Activated CD4-positive, alpha-beta T cell treated with anti-CD3 and anti-CD28 coated beads for 1 hour (primary cell): ENCODE measurements at places on chromosomes 11 and 22.
A peak's percentile ranks its signal among the peaks of the same experiment; 100 is the strongest.

DNA sequence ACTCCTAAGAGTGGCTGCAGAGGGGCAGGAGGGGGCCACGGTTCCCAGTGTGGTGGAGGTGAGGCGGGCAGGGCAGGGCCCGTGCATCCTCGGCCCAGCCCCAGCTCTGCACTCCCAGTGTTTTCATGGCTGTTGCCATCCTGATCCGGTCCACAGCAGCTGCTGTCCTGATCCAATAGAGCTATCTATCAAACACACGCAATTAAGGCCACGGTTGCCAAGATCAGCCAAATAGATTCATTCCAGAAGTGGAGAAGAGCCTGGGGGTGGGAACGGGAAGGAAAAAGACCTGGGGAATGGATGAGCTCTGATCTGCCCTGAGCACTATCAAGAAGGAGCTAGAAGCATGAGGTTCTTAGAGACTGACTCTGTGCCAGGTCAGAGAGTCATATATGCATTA lies 160.9 kb upstream of the SYT13 start:
- no peak for DNase-seq

- no peak for DNase-seq
Measured at GRCh38 chr22:28935713-28936112, 52.3 kb downstream of the ZNRF3 start.

GRCh38 chr11:65383778-65384177 lies 1.3 kb upstream of the SLC25A45 start:
- DNase-seq = no peak

GRCh38 chr22:30470655-30471054 lies 1.2 kb downstream of the SEC14L3 start:
- DNase-seq = no peak

GRCh38 chr22:36738416-36739020 lies 35.0 kb upstream of the CACNG2 start:
- DNase-seq = no peak

DNA sequence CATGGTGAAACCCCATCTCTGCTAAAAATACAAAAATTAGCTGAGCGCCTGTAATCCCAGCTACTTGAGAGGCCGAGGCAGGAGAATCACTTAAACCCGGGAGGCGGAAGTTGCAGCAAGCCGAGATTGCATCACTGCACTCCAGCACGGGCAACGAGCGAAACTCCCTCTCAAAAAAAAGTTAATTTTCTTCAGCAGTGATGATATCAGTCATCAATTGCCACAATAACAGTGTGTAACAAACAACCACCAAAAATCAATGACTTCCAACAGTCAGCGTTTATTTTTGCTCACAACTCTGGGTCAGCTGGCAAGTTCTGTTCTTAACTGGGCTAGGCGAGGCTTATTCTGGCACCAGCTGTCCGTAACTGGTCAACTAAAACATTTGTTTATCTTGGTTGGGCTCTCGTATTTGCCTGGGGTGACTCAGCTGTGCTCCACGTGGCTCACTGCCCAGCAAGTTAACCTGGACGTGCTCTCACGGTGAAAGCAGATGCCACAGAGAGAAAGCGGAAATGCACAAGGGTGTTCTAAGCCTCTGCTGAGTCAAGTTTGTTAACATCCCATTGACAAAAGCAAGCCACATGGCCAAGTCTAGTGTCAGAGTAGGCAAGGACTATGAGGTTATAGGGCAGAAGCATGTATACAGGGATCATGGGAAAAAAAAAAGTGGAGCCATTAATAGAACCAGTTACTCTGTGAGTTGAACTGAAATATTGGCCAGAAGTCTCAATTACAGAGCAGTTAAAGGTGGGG lies 52.1 kb downstream of the LHFPL7 start:
- no peak for DNase-seq

DNA sequence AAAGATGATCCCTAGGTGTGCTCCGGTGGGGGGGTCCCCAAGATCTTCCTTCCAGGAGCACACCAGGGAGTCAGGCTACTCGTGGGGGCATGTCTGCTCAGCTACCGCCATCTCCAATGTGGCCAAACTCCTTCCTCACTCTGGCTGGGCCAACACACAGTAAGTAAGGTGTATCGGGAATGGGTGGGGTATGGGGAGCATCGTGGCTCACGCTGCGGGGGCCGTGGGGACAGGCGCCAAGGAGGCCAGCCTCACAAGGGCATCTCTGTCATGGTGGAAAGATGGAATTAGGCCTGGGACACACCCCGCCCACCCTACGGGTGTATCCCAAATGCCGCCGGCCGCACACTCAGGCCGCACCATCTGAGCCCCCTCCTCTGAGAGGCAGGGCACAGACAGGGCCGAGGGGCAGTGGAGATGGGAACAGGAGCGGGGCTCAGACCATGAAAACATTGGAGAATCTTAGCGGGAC lies 8.3 kb downstream of the IGF2 start:
- DNase-seq = no peak

- no peak for DNase-seq
Measured at GRCh38 chr11:34416766-34417165, 22.0 kb upstream of the CAT start.

GRCh38 chr11:106848526-106848925 lies 169.8 kb downstream of the GUCY1A2 start:
- DNase-seq = no peak

DNA sequence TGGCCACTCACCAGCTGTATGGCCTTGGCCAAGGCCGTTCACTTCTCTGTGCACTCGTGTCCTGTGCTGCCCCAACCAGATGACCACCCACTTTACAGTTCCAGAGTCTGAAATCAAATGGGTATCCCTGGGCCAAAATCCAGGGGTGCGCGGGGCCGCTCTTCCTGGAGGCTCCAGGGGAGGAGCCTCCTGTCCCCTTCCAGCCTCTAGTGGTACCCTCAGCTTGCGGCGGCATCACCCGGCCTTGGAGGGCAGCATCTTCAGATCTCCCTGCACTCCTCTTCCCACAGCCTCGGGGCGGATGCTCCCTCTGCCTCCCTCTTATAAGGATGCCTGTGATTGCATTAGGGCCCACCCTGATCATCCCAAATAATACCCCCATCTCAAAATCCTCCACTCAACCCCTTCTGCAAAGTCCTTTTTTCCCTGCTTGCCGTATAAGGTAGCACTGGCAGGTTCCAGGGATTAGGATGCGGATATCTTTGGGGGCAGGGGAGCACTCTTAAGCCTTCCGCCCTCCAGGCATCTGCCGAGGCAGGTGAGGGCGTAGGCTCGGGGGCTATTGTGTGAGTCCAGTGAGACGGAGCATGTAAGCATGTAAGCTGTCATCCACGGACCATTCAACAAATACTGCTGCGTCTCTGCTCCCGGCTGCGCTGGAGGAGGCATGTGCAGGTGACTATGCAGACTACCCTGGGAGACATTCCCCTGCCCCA lies 24.4 kb upstream of the SHISAL1 start:
- no peak for DNase-seq

DNA sequence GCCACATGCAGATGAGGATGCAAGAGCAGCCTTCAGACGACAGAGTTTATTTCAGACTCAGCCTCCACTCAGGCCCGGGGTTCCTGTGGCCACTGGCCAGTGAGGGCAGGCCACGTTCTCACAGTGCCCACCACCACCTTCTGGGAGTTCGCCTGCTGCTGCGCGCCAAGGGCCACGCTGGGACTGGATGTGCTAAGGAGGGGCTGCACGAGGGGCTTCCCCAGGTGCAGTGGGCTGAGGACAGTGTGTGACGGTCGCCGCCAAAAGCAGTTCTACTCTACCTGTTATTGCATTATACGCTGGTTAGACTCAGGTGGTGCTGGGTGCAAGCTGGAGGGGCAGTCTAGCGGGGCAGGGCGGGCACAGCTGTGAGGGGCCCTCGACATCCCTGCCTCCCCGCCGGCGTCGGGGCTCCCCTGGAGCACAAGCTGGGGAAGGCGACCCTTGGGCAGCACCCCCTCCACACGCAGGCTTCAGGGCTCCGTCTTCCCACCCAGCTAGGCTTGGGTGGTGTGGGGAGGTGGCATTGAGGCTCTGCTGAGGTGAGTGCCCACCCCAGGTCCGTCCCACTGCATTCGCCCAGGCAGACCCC lies 2.7 kb downstream of the CEND1 start:
- no peak for DNase-seq

DNA sequence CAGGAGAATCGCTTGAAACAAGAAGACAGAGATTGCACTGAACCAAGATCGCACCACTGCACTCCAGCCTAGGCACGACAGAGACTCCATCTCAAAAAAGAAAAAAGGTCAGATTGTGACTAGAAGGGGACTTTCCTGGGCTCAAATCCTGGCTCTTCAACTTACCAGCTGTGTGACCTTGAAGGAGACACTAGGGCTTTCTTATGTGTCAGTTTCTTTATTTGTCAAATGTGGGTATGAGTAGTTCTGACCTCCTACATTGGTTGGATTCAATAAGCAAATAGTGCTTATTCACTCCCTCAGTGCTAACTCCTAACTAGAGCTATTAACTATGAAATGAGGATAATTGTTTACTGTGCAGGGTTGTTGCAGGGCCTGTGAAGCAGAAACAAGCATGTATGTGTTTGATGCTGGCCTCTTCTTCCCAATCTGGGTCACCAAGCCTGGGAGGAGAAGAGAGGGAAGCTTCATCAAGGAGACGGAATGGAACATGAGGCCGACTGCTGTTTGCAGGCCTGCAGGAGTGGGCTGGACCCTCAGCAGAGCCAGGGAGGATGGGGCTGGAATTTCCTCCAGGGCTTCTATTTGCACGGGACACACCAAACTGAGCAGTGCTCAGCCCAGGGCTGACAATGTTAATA lies 22.5 kb downstream of the RHOD start:
- DNase-seq = no peak

- DNase-seq = no peak
Measured at GRCh38 chr11:108302121-108302785, 79.4 kb downstream of the ATM start.

- DNase-seq = no peak
Measured at GRCh38 chr22:17927062-17927461, 97.3 kb downstream of the MICAL3 start.

DNA sequence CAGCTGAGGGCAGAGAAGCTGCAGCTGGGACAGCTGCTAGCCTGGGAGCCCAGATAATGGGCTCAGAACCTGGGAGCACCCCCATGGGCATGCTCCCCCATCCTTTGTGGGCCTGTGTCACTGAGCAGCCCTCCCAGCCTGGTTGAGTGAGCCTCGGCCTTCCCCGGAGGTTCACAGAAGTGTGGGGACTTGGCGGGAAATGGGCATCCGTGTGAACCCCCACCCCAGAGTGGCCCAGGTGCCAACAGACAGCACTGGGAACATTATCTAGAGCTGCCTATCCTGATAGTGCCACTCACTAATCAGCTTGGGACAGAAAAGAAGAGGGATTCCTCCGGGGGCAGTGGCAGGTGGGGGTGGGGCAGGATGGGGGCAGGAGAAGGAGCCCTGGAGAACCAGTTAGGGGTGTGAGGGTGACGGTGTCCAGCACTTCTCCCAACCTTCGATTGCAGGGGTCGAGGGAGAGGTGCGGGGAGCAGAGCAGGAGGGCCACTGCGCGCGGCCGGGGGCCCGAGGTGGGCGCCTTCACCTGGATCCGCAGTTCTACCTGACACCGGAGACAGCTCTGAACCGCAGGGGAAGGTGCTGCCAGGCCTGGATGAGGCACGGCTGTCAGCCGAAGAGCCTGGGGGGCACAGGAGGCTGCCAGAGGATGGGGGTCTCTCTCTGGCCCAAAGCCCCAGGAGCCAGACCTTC lies 33.1 kb downstream of the FLRT1 start:
- DNase-seq = no peak

- peak; percentile 53 for DNase-seq
Measured at GRCh38 chr11:64900263-64900678, 16.7 kb downstream of the ATG2A start.

GRCh38 chr11:14418801-14419417 lies 59.9 kb upstream of the RRAS2 start:
- DNase-seq = no peak

DNA sequence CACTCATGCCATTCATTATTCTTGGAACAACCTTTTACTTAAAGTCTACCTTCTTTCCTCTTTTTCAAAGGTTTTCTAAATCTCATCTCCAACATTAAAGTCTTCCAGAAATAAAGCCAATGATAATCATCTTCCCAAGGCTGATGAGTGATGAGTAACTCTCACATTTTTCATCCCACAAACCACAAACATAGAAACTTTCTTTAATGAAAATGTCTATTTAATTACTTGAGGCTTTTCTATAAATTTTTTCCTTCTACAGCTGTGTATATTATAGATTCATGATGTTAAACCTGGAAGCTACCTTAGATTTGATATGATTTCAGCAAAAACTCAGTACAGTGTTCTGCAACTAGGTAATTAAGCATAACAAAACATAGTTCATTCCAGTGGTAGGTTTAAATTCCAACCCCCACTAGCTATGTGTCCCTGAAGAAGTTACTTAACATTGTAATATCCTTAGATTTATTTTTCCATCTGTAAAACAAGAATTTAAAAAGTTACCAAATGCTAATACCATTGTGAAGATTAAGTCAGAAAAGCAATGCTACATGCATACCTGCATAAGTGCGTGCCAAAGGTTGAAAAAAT lies 845.4 kb downstream of the KCNA4 start:
- DNase-seq = no peak

DNA sequence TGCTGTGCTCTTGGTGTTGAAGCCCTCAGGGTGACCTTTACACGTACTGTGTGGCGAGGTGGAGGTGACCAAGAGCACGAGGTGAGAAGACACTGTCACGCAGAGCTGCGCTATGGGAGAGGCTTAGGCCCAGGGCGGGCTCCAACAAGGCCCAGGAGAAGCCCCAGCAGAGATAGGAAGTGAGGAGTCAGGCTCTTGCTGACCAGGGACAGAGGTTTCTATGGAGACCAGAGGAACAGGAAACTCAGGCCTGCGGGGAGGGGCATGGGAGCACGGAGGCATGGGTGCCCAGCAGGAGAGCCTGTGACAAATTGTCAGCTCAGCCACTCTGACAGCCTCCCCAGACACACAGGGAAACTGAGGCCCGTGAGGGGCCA lies 15.8 kb downstream of the DGKZ start:
- no peak for DNase-seq

DNA sequence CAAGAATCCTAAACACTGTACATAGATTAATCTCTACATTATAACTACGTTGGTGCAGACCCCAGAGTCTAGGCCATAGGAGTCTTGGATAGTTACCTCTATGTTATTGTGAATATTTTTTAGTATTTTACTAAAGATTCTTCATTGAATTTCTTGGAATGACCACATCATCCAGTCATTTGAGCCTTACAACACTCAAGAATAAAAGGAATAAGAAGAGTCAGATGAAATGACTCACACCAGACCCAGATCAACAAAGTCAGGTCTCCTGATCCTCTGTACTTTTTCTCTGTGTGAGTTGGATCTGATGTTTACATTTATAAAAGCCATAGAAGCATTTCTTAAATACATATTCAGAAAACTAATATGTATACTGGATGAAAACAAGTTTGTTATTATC lies 179.2 kb upstream of the ARHGAP20 start:
- no peak for DNase-seq

DNA sequence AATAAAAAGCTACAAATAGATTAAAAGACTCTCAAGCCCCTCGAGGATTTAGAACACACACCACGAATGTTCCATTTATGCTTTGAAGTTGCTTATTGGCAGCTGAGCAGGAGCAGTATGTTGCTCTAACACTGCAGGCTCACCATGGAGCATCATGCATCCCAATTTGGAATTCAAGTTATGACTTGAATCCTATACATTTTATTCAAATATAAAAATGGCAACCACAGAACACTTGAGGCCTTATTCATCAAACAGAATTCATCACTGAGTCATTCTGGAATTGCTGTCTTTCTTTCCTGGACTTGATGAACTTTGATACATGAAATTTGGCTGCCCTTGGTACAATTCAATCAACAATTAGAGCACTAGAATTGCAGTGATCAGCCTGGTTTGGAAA lies 24.5 kb upstream of the BLID start:
- DNase-seq = no peak

GRCh38 chr22:49827271-49827852 lies 311 bp downstream of the BRD1 start:
- no peak for DNase-seq
